Stimulated activated CD4-positive, alpha-beta T cell treated with anti-CD3 and anti-CD28 coated beads, TNF-alpha, amount 100 ng/mL, for 4 hours (primary cell): ENCODE measurements at places on chromosomes 12 and 14.
A peak's percentile ranks its signal among the peaks of the same experiment; 100 is the strongest.

DNA sequence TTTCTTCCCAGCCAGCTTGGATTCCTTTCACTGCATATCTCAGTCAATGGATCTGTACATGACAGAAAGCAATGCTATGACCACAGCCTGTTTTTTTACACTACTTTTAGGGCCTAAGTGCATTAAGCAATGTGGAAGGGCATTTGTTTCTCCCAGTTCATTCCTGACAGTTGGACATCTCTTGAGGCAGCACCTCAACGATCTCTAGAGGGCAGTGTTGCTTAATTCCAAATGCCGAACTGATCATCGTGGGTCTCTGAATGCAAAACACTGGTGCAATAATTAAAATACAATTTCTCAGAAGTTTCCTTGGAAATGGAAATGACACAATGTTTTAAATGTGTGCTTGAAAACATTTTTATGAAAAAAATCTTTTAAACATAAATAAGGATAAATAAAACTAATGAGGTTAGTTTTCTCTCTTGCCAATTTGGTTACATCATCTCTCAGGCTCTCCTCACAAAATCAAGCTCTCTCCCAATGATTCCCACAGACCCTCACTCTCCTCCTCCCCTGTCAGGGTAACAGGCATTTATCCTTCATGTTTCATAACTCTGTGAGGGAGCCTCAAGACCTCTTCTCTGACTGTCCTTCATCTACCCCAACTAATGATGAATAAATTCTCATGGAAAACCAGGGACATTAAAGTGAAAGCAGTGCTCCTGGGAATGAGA lies 192.4 kb upstream of the SLC16A7 start:
- no peak for DNase-seq

GRCh38 chr14:69693145-69693544 lies 73.8 kb upstream of the SRSF5 start:
- DNase-seq: no peak

DNA sequence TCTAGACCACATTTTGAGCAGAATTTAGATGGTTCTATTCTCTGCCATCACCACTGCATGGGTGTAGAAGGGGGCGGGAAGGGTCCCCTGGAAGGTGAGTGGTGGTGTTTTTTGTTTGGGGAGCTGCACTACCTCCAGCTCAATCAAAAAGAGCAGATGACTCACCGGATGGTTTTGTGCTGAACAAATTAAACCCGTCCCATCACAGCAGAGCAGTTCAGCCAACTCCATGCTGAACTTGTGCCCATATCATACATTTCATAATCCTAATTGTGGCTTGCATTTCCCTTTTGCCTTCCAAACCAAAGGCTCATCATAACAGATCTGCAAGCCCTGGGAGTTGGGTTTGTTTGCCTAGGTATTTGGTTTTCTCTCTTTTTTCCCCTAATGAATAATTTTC lies 53.0 kb upstream of the RPH3A start:
- DNase-seq: no peak

DNA sequence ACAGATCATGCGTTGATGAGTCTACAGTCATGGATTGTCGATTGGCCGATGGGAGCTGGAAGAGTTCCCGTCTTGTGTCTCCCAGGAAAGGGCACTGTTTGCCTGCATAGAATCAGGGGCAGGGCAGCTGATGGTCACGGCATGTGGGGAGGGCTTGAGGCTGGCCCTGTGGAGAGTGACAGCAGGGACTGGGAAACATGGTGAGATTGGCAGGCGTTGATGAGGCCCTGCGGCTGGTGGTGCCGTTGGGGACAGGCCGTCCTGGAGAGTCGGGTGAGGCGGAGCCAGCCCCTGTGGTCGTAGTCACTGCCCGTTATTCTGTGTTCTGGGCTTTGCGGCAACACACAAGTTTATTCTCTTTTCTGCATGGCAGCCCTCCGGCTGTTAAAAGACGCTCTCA lies 52.9 kb downstream of the TECPR2 start:
- DNase-seq: no peak

DNA sequence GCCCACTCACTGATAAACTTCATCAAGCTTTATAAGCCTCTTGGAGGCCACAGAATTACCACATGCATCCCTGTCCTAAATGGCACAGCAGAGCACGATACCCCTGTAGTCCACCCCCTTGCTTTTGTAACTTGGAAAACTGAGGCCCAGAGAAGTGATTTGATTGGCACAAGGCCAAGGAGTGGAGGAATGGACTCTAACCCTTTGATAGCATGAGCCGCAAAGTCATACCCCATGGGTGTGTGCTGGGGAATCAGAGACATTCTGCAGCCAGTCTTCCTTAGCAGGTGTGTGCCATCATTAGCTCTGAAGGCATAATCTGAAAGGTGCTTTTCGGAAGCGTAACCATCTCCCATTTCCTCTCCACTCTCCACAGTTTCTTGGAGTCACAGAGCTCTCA lies 28.5 kb upstream of the PWP1 start:
- no peak for DNase-seq

- DNase-seq: no peak
These were observed 34.2 kb upstream of the KICS2 start for GRCh38 chr12:64256166-64256800.

- peak; percentile 26 for DNase-seq
These were observed 55.9 kb downstream of the CCDC92 start for GRCh38 chr12:123916729-123917128.

DNA sequence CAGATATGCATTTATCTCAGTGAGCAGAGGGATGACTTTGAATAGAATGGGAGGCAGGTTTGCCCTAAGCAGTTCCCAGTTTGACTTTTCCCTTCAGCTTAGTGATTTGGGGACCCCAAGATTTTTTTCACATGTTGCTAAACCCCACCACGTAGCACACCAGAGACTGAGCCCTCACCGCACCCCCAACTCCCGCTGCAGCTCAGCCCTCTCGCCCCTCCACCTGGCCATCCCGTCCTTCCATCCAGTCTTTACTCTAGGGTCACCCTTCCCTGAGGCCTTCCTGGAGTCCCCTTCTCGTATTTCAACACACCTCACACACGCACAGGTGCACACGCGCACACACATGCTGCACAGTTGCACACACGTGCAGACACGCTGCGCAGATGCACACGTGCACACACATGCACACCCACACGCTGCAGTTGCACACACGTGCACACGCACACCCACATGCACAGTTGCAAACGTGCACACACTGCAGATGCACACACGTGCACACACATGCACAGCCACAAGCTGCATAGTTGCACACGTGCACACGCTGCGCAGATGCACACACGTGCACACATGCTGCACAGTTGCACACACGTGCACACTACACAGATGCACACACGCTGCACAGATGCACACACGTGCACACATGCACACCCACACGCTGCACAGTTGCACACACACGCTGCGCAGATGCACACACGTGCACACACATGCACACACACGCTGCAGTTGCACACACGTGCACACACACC lies 30.0 kb downstream of the HSP90AA1 start:
- DNase-seq: no peak

- no peak for DNase-seq
These were observed 15.3 kb downstream of the TAOK3 start for GRCh38 chr12:118357257-118358007.

GRCh38 chr12:91561301-91561957 lies 378.8 kb upstream of the DCN start:
- no peak for DNase-seq

GRCh38 chr12:72111706-72112105 lies 160.5 kb upstream of the TRHDE start:
- DNase-seq: no peak

DNA sequence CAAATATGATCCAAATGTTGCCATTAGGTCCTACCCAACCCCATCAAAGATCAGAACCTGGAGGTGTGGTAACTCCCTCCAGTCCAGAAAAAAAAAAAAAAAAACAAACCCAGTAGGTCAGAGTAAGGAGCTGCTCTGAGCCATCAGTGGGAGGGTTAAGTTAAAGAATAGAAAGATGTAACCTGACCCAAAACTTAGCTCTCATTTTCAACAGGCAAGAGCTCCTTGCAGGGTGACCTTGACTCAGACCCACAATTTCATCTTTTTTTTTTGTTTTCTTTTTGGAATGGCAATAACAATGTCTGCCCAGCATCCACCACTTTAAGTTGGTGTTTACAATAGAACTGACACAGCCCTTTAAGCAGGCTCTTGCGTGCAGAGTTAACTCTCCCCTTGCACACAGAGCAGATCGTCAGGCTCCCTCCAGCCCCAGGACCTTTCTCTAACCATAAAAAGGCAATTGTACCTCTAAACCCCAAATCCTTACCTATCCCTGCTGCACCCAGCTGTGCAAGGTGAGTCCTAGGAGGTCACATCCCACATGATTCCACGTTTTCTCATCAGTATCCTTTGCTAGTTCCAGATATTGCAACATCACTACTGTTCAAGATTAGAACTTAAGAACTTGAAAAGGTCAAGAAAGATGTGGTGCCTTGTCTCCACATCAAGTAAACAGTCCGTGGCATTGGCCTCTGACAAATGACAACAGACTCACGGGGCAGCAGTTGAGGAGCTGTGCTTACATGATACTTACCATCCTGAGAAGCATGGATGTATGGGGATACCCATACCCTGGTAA lies 178.6 kb upstream of the EEA1 start:
- DNase-seq: no peak

DNA sequence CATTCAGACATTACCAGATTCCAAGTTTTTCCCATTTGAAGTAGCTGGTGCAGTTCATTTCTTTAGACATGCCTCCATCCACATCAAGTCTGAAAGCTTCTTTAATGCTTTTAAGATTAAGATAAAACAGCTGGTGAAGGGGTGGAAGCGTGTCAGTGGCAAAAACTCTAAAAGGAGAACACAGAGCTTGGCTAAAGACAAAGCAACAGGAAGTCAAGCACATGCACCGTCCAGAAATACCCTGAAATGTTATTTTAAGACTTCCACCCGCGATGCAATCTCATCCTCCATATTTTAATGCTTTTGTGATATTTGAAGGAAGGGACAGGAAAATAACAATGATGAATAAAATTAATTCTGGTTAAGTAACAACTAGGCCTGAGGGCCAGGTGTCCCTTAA lies 31.8 kb downstream of the PPM1H start:
- DNase-seq: no peak

DNA sequence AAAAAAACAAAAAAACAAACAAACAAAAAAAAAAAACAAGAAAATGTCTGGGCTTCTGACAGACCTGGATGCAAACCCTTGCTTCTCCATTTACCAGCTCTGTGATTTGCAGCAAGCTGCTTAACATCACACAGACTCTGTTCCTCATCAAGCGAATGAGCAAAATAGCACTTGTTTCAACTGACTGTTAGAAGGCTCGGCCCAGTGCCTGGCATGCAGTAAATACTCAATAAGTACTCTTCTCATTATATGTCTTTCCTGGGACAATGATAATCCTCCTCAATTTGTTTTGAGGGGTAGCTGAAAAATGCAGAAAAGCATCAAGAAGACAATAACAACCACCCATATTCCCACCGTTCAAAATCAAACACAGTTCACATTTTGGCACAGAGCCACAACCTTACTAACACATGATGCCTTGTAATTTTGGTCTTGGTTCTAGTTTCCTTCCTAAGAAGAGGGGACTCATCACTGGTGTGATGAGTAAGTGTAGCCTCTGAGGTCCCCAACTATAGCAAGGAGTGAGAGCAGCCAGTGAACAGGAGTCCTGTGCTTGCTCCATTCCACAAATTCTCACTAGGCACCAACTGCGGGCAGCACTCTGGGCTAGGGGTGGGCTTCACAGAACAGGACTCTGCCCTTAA lies 60.4 kb downstream of the TTC7B start:
- DNase-seq: no peak

- no peak for DNase-seq
These were observed 31.9 kb downstream of the GUCY2C start for GRCh38 chr12:14664434-14665023.

GRCh38 chr14:90985601-90986242 lies 74.7 kb downstream of the RPS6KA5 start:
- DNase-seq: no peak

GRCh38 chr12:131260954-131261353 lies 307.2 kb downstream of the ADGRD1 start:
- DNase-seq: no peak

DNA sequence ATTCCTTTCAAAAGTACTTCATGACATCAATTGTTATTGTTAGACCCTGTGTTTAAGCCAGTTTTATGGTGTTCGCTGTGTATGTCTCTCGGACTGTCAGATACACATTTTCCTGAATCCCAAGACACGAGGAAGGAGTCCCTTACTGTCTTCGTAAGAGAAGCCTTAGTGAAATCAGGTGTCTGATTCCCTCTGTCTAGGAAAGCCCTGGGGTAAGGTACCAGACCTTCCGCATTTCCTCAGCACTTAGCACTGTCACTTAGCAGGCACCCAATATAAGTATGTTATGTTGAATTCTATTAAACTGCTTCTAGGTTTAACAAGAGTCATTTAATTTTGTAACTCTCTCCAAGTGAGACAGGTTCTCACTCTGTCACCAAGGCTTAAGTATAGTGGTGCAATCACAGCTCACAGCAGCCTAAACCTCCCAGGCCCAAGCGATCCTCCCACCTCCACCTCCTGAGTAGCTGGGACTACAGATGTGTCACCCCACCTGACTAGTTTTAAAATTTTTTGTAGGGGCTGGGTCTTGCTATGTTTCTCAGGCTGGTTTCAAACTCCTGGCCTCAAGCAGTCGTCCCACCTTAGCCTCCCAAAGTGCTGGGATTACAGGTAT lies 111.0 kb downstream of the BBS10 start:
- no peak for DNase-seq
